A549 (cell line): ENCODE measurements at places on chromosomes 5 and 9. TPM values are rescaled to one million over a fixed set of nuclear protein-coding genes. Genes with fewer than 3 reads are reported as not detected.

EIF4E1B gene
- not detected in 3 replicates for polyA plus RNA-seq

GPX3 gene
- 13.6 to 16.8 TPM (median 16.2 TPM) in 3 replicates for polyA plus RNA-seq

- DNase-seq = peak; percentile 30
Observed at GRCh38 chr9:134544388-134545214, 97.0 kb upstream of the COL5A1 start.

DNA sequence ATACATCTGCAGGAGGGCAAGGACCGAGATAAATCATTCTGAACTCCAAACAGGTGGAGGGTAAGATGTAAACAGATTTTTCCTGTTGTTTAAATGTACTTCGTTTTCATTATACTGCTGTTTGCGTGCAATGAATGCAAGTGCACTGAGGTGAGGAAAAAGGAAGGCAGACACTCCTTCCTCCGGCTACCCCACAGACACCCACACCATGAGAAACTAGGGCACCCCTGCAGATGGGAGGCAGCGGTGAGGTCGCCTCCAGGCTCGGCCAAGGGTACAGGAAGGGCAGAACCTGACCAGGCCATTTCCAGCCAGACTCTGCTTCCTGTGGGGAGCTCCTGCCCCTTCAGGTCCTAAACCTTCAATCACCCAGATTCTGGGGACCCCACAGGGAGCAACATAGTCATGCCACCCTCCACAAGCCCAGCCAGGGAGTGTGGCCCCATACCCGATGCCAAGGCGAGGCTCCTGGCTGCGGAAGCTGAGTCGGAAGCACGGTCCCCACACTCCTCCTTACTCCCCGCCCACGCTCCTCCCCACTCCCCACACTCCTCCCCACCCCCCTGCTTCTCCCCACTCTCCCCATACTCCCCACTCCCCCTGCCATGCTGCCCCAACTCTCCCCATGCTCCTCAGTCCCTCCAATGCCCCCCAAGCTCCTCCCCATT, 37.1 kb downstream of the VAV2 start:
- no peak for DNase-seq

DNA sequence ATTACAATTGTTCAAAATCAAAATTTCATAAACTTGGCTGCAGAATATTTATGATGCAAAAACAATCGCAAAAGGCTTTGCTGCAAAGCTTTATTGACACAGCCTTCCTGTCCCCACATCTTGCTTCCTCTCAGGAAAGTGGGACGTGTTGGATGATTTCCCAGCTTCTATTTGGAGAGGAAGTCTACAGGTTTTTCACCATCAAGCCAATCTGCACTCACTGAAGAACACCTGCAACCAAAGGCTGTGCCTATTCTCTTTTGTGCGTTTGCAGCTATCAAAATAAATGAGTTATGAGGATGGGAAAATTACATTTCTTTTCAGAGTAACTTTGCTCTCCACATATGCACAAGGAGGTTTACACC, 214.4 kb downstream of the PLK2 start:
- no peak for DNase-seq

GRCh38 chr9:8845376-8845775, 1045.8 kb upstream of the DMAC1 start:
- DNase-seq = no peak

- no peak for DNase-seq
Observed at GRCh38 chr9:113625486-113625885, 162.0 kb downstream of the RGS3 start.

GRCh38 chr5:160456480-160457177, 35.0 kb downstream of the PTTG1 start:
- no peak for DNase-seq

DNA sequence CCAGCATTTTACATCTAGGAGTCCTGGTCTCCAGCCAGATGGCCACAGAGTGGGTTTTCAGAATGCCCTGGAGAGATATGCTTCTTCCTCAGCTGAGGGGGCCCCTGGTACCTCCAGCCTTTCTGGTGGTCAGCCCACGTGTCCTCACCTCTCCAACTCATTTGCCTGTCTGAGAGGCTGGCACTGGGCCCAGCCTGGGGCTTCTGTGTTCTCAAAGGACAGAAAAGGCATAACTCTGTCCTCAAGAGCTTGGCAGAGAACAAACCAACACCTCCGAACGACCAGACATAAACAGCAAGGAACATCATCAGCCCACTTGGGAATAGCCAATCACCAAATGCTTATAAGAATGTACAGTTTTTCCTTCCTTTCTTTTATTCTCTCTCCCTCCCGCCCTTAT, 17.1 kb downstream of the ENG start:
- no peak for DNase-seq

DNA sequence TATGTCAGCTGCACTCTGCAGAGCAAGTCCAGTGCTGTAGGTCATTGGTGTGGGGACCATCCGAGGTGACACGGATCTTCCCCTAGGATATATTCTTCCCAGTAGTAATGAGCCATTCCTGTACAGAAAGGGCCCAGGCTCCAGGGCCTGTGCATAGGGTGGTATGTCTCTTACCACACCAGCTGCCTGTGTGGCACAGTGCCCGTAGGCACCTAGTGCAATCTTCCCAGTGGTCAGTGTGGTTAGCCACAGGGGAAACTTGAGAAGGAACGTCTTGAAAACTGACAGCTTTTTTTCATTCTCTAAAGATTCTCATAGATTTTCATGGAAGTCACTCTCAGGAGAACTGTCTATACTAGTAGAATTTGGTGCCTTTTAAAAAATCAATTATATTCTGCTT, 39.8 kb downstream of the CYSTM1 start:
- DNase-seq = no peak
